NCI-H510A treated with DMSO at 0.1 percent for 48 hours (cell line): ENCODE measurements at places on chromosomes 13 and 19.

DNA sequence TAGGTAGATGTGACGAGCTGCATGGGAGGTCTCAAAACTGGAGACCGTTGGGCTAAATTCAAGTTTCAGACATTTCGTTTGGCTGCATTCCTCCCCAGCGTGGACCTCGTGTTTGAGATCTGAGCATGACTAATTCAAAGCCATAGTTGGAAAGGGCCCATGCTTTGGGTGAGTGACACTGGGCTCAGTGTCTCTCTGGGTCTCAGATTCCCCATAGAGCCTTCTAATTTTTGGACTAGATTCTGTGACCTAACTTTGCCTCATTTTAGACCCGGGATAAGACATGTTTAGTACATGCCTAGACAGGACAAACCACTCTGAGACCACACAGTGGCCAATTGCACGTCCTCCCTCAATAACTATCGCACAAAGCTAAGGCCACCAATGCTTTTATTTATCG, 16.6 kb downstream of the CKM start:
- DNase-seq, result no peak

DNA sequence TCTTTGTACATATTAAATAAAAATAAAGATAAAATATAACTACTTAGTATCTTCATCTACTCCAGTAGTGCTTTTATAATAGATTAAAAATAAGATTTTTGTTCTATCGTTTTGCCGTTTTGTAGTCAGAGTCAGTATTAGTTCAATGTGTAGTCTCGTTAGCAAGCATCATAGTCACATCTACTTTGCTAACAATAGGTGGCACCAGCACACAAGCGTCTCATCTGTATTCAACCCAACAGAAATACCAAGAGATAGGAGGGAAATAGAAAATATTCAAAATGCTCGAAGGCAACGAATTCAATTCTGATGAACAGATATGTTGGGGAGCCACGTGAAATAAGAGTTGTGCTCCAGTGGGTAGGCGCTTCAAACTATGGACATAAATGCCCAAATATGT, 21.4 kb upstream of the MICU2 start:
- peak; percentile 69 for DNase-seq

DNA sequence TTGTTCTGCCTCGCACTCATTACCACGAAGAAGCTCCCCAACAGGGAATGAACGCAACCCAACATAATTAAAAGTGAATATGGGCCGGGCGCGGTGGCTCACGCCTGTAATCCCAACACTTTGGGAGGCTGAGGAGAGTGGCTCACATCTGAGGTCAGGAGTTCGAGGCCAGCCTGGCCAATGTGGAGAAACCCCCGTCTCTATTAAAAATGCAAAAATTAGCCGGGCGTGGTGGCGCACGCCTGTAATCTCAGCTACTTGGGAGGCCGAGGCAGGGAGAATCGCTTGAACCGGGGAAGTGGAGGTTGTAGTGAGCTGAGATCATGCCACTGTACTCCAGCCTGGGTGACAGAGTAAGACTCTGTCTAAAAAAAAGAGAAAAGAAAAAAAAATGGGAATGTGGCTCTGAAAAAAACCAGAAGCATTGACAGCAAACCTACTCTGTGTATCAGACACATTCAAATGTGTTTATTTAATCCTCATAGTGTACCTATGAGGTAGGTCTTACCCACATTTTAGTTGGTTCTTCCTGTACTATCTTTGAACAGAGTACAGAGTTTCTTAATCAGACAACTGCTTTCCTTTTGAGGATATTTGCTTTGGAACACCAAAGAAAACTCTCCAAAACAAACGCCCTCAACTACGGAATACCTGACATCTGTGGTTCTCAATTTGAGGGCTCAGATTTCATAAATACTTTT, 70.0 kb downstream of the NUFIP1 start:
- DNase-seq, result no peak

DNA sequence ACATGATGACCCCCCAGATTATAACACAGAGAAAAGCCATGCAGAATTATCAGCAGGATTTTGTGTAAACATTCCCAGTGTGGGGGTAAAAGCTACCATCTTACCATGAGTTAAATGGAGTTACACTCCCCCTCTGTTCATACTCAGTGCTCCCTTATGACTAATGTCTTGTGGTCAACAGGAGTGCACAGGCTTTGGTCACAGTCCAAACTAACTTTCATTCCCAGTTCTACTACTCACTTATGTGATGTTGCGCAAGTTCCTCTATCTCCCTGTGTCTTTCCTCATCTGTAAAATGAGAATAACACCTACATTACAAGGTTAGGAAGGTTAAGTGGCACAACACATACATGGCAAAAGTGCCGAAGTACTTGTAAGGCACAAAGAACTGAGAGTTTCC, 277.9 kb downstream of the RBM26 start:
- DNase-seq, result no peak

- peak; percentile 3 for DNase-seq
Observed at GRCh38 chr13:44404261-44405132, 30.9 kb downstream of the SERP2 start.

GRCh38 chr19:16457195-16457953, 14.4 kb downstream of the EPS15L1 start:
- no peak for DNase-seq

- DNase-seq, result no peak
Observed at GRCh38 chr13:29195456-29195855, 375.3 kb downstream of the MTUS2 start.

DNA sequence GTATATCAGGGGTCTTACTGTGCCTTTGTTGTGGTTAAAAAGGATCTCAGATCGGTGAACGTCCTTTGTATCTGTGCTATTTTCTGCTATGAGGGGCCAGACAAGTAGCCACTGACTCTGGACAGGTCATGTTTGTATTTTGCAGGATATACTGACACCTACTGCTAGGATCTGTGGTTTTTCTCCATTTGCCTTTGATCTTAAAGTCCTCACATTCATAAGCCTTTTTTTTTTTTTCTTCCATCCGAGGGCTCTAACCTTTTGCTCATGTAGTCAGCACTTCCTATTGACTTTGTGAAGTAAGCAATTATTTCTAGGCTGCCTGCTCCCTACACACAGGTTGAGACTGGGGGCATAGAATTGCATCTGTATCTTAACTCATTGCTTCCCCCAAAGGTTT, 106.2 kb downstream of the SLITRK5 start:
- DNase-seq, result no peak

DNA sequence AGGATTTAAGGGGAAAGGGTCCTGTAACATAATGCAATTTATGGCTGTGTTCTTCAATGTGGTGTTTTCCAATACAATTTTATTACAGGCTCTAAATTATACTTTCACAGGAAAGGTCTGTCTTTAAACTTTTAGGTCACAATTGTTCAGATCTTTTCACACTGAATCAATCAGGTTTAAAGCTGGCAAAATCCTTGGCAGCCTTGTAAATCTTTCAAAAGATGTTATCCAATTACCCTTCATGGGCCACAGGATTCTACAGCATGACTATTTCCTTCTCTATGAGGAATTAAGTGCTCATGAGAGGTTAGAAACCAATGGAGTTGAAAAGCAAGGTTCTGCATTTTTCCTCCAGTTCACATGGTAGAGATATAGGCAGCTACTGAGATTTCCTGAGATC, 211.5 kb upstream of the MIR17HG start:
- no peak for DNase-seq

DNA sequence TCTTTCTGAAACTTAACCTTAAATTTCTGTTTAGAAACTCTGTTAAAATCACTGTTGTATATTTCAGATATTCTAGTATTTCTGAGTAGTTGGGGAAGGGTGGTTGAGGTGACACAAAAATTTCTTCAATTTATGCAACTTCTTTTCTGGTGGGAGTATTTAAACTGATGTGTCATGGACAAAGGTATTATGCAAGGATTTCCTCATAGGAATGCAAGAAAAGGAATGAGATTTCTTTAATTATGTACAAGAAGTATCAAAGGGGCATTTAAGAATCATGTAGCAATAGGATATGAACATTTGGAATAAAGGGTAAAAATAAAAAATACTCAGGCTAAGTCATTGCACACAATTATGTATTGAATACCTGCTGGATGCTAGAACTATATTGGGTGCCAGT, 575.8 kb upstream of the KLF12 start:
- no peak for DNase-seq

GRCh38 chr19:12217332-12217731, 54.4 kb downstream of the ZNF136 start:
- DNase-seq, result no peak
